ENCODE measurements at places on chromosomes 3 and 15.

DNA sequence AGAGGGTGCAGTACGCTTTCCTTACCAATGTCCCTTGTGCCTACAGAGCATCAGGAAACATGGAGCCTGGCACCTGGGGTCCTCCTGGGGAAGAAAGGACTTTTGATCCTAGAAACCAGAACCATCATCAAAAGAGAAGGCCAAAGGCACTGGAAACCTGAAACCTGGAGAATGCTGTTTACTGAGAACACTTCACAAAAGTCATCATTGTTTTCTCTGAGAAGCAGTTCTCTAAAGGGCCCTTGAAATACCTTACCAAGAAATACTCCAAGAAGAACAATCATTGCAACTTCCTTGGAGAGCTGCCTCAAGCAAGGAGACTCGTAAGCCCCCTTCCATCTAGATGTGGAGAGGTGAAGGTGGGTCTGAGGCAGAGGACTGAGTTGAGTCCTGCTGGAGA is 66.0 kb downstream of the TLE3 start:
- DNase-seq: no peak

GRCh38 chr3:71402911-71403310 is 180.6 kb downstream of the FOXP1 start:
- DNase-seq: no peak

DNA sequence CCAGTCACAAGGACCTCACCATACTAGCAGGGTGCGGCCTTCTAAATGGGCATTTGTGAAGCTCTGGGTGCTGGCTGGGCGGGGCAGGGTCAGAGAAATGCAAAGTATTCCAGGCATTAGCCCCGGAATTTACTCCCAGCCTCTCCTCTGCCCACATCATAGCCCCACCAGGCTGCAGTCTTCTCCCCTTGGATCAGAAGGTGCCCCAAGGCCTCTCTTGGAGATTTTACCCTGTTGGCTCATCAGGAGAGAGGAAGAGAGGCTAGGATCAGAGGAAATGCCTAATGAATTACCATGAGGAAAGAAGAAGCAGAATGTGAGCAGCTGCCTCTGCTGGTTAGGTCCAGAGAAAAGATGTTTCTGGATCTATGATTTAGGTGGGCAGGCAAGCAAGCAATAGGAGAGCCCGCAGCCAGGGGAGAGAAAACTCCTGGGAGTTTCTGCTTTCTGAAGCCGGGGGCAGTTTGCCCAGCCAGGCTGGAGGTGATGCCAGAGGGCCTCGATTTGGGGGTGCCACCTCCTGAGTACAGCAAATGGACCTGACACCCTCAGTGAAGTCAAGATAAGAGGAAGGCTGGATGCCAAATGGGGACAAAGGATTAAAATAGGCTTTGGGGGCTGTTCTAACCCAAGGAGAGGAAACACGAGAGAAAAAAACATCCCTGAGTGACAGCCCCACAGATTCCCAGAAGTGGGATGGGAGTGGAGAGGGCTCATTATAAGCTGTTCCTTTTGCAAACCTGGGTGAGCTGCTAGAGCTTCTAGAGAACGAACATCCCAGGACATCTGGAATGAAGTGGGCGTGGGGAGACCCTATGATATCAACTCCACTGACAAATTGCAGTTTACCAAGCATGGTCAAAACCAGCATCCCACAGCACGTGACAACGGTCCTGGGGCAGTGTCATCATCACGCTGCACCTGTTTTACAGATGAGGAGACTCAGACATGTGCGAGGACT is 65.4 kb downstream of the BDH1 start:
- DNase-seq: no peak

DNA sequence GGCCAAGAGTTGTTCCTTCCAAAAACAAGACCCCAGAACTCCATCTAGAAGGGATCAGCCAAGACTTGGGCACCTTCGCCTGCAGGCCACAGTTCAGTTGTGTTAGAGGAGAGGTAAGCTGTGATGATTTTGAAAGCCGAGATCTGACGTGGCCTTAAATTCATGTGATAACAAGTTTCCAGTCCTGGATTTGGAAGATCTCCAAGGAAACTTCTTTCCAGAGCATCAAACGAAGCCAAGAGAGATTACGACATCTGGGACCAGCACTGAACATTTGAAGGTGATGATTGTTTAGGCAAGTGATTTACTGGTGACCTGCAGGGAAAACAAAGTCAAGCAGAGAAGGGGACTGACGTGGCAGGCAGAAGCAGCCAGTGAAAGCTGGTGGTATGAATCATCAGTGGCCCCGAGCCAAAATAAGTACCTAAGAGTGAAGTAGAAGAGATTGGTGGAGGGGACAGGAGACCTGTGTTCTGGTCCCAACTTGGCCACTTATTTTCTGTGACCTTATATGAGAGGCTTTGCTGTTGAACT is 339.0 kb upstream of the PROK2 start:
- DNase-seq: no peak

DNA sequence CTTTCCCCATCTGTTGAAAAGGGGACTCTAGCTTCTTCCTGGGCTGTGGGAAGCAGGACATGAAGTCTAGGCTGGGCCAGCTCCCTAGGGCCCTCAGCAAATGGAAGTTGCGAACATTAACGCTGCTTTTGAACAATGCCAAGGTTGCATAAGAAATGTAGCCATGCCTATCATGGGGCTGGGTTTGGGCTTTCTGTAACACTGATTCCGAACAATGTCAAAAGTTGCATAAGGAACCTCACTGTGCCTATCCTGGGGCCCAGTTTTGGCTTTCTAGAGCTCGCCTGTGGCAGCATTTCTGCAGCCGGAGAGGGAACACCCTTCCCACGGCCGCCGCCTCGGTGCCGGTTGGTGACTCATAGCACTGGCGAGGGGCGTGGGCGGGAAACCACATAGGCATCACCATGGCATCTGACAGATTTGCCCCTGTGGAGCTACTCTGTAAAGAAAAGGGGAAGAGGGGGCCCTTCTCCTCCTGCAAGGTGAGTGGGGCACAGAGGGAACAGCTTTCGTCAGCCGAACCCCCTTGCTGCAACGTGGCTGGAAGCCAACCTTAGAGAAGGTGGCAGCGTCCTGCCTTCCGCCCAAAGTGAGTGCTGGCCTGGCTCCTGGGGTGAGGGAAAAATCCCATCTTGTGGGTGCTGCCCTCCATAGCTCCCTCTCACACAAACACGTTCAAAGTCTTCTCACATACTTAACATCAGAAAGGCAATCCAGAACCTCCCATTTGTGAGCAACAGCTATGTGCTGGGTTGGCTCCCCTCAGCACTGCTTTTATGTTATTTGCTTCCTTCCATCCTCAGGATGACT is 46.6 kb upstream of the ATP2B2 start:
- peak; percentile 76 for DNase-seq

GRCh38 chr3:81789691-81790090 is 28.2 kb upstream of the GBE1 start:
- DNase-seq: no peak
